Hepatocyte (in vitro differentiated cells): ENCODE measurements at places on chromosomes 2 and 18. TPM values are rescaled to one million over a fixed set of nuclear protein-coding genes. Genes with fewer than 3 reads are reported as not detected.
A peak's percentile ranks its signal among the peaks of the same experiment; 100 is the strongest.

- peaks cover 11% of the 10 kb centered on the region for H3K4me1 ChIP-seq
- H3K36me3 ChIP-seq, result no peaks in the 10 kb centered on the region
- no peaks in the 10 kb centered on the region for H3K27me3 ChIP-seq
These were observed 46.8 kb downstream of the ATOH8 start for GRCh38 chr2:85800586-85800985.

DNA sequence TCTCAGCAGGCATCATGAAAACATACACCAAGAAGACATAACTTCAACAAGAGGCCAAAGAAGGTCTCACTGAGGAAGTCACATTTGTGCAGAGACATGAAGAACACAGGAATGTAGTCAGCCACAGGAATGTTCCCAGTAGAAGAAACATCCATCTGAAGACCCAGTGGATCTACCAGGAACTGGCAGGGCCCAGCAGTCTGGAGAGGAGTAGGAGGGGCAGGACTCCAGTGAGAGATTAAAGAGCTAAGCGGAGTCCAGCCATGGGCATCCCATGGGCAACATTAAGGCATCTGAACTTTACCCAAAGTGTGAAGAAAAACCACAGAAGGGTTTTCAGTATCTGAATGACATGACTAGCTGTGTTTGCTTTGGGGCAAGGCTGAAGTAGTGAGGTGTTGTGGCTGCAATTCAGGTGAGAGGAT lies 103.1 kb downstream of the UPP2 start:
- no peaks in the 10 kb centered on the region for H3K36me3 ChIP-seq
- no peak for DNase-seq
- H3K27me3 ChIP-seq, result no peaks in the 10 kb centered on the region
- no peak overlapping the region for H3K27ac ChIP-seq

Gene LOXHD1
- not detected in 2 replicates for total RNA-seq

Gene SGPP2
- total RNA-seq, result 1.8 and 2.4 TPM in 2 replicates

- H3K27me3 ChIP-seq, result no peaks in the 10 kb centered on the region
- H3K36me3 ChIP-seq, result no peaks in the 10 kb centered on the region
- no peak overlapping the region for H3K27ac ChIP-seq
- peaks cover 4% of the 10 kb centered on the region for H3K4me1 ChIP-seq
- H3K4me3 ChIP-seq, result no peak overlapping the region
- DNase-seq, result no peak
These were observed 104.6 kb upstream of the SLC14A2 start for GRCh38 chr18:45510656-45511055.

Gene MAP4K3
- total RNA-seq, result 65.1 and 72.1 TPM in 2 replicates

DNA sequence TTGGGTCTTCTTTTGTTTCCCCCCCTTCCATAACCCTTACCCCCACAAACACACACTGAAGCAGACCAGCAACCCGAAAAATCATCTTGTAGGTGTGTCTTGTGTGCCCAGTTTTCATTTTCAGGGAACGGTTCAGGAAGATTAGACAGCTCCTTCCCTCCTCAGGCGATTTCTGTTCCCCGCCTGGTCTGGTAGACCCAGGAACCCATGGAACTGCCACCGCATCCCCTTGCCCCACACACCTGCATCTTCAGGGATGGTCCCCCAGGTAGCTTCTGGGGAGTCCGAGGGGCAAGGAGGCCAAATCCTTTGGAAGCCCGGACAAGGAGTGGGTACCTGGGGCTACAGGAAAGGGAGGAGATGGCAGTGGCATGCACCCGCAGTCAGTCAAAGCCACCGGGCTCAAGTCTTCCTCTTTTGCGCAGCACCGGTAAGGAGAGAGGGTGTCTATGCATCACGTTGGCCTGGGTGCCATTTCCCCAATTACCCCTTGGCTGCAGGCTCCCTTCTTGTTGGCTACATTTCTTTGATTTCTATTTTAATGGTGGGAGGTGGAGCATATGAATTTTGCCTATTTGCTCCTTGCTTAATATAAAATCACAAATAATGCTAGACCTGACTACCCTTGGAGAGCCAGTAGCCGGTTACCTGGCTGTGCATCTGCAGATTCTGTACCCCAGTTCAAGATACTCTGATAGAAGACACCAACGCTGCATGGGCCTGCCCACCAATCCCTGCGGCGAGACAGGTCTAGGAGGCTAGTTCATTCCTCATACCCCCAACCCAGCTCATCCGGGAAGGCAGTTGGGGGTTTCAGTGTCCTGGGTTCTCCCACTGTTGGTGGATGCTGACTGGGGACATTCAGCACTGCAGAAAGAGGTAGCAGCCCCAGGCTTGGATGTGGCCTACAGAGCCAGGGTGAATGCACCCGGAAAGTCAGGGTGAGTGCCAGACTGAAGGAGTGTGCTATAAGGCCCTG lies 30.0 kb upstream of the ATP6V1B1 start:
- no peak overlapping the region for H3K27ac ChIP-seq
- no peak overlapping the region for H3K4me3 ChIP-seq
- no peaks in the 10 kb centered on the region for H3K36me3 ChIP-seq

GRCh38 chr2:162058973-162059668 lies 14.9 kb downstream of the DPP4 start:
- no peak for DNase-seq
- no peaks in the 10 kb centered on the region for H3K27me3 ChIP-seq
- H3K36me3 ChIP-seq, result no peaks in the 10 kb centered on the region
- no peak overlapping the region for H3K27ac ChIP-seq
- H3K4me3 ChIP-seq, result no peak overlapping the region

Gene PRKAG3
- total RNA-seq, result not detected in 2 replicates

DNA sequence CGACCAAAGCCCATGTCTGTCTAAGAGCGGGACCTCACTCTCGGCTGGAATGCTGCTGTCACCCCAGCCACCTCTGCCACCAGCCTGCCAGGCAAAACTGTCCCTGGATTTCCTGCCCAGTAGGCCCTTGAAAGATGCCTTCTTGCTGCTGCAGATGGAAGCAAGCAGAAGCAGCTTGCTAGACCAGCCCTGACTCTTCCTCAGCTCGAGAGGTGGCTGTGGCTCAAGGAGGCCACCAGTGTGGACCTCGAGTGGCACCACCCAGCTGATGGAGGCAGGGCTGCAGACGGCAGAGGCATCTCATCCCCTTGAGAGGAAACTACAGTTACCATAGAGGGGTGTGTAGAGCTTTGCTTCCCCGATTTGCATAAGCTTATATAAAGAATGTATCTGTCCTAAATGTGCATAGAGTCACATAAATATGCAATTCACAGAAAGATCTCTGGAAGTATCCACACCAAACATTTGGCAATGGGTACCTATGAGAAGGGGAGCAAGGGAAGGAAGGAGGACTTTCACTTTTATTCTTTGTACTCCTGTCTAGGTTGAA lies 20.6 kb downstream of the ADCY3 start:
- no peaks in the 10 kb centered on the region for H3K27me3 ChIP-seq
- DNase-seq, result no peak
- H3K36me3 ChIP-seq, result no peaks in the 10 kb centered on the region
- no peaks in the 10 kb centered on the region for H3K4me1 ChIP-seq
- H3K4me3 ChIP-seq, result no peak overlapping the region

Gene EML6
- 2.2 and 4.0 TPM in 2 replicates for total RNA-seq

DNA sequence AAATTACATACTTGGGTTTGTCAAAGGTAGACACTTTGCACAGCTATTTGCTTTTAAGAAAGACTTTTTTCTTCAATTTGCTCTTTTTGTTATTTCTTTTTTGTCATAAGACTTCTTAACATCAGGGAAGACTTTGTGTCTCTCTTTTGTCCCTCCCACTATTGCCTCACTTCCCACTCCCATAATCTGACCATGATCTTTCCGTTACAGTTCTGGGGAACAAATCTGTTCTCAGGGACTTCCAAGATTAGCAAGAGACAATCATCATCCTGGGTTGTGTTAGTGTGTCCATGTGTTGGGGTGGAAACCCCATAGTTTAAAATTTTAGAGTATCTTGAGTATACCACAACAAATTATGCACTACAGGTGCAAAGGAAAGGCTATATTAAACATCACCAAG lies 75.3 kb downstream of the REV1 start:
- no peak for DNase-seq
- H3K27me3 ChIP-seq, result no peaks in the 10 kb centered on the region
- no peak overlapping the region for H3K27ac ChIP-seq
- H3K36me3 ChIP-seq, result no peaks in the 10 kb centered on the region
- no peak overlapping the region for H3K4me3 ChIP-seq

DNA sequence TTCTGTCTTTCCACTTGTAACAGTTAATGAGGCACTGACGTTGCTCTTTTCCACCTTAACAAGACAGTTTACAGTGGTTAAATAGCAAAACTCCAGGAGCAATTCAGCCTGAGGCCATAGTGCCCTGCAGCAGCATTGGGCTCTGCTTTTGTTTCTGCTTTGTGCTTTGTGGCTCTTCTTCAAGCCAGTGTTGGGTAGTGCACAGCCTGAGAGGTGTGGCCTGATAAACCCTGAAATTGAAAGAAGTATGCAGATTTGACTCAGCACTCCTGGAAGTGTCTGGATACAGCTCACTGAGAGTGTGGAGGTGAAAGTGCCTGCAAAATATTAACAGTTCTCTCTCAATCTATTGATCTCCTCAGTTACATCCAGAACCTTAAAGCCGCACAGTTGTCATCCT lies 63.0 kb downstream of the STK25 start:
- H3K4me3 ChIP-seq, result no peak overlapping the region
- H3K27me3 ChIP-seq, result no peaks in the 10 kb centered on the region

DNA sequence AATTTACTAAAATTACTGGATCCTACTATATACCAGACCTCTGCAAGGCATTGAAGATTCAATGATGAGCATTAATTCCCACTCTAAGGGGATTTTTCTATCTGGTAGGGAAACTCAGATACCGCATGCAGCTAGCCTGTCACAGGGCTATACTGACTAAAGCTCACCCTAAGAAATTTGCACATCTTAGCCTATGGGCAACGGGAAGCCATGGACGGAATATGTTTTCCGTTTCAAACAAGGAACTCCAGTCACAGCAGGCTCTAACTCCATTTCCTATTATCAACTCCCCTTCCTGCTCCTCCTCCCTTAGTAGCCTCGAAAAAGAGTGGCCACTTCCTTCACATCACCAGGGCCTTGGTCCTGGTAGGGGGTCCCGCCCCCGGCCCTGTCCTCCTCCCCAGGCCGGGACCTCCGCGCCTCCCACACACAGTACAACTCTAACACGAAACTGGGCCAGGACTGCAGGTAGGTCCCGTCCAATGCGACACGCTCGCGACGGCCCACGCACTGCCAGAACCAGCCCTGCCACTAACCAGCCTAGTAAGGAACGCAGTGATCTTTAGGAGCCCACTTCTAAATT lies 659 bp upstream of the COX5B start:
- DNase-seq, result no peak
- H3K27ac ChIP-seq, result peak overlapping the region; percentile 93
- peak overlapping the region; percentile 23 for H3K4me3 ChIP-seq
- peaks cover 5% of the 10 kb centered on the region for H3K4me1 ChIP-seq
- no peaks in the 10 kb centered on the region for H3K27me3 ChIP-seq

Gene TRABD2A
- total RNA-seq, result 2.2 and 4.1 TPM in 2 replicates
